Uterus (tissue), 4 donors: ENCODE measurements at places on chromosomes 5 and 9.

GRCh38 chr5:108046955-108047670 is 334.8 kb downstream of the FBXL17 start:
- no peak overlapping the region for H3K27ac ChIP-seq
- H3K4me1 ChIP-seq = no peaks in the 10 kb centered on the region
- no peaks in the 10 kb centered on the region for H3K36me3 ChIP-seq
- no peak for DNase-seq

GRCh38 chr5:124906339-124907097 is 160.1 kb upstream of the ZNF608 start:
- H3K4me3 ChIP-seq = no peak overlapping the region
- peak overlapping the region; percentile 73 for H3K27ac ChIP-seq
- H3K36me3 ChIP-seq = no peaks in the 10 kb centered on the region
- peak; percentile 85 for DNase-seq
- peaks cover 13% of the 10 kb centered on the region for H3K4me1 ChIP-seq

- no peaks in the 10 kb centered on the region for H3K27me3 ChIP-seq
- no peaks in the 10 kb centered on the region for H3K36me3 ChIP-seq
- no peak overlapping the region for H3K27ac ChIP-seq
- no peaks in the 10 kb centered on the region for H3K4me1 ChIP-seq
- H3K4me3 ChIP-seq = no peak overlapping the region
- DNase-seq = no peak
Measured at GRCh38 chr5:16559702-16560101, 57.1 kb downstream of the RETREG1 start.

DNA sequence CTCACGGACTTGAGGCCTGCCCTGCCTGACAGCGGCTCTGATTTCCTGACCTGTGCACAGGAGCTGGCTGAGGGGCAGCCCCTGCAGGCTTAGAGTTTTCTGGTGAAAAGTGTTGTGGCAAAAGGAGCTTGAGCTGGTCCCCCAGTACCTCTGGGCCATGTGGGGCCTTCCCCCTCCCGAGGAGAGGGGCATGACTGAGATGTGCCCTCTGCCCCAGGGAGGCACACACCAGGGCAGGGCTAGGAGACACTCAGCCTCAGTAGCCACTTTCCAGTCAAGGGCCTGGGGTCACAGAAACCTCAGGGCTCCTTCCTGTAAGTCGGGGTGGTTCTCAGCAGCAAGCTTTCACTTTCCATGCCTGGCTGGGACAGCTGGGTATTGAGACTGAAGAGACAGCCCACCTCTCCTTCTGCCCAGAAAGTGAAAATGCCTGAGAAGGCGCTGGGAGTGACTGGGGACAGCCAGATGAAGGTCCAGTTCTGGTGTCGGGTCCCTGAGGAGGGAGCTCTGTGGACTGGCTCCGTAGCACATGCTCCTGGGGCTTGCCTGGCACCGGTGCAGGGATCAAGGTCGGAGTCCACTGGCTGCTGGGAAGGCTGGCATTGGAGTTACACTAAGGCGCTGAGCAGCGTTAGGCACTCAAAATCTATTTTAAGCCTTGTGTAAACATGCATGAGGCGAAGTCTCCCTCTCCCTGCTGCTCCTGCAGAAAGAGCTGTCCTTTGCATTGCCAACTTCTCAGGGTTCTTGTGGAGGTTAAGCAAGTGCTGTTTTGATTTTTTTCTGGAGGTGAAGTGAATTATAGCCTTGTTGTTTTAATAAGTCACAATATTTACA is 394.9 kb downstream of the GADD45G start:
- peak overlapping the region; percentile 3 for H3K4me3 ChIP-seq
- H3K27ac ChIP-seq = peak overlapping the region; percentile 89
- DNase-seq = peak; percentile 47
- no peaks in the 10 kb centered on the region for H3K36me3 ChIP-seq
- H3K27me3 ChIP-seq = no peaks in the 10 kb centered on the region

GRCh38 chr5:68884144-68884754 is 209.6 kb upstream of the SLC30A5 start:
- no peak for DNase-seq
- H3K27me3 ChIP-seq = no peaks in the 10 kb centered on the region
- no peak overlapping the region for H3K4me3 ChIP-seq
- no peaks in the 10 kb centered on the region for H3K36me3 ChIP-seq

DNA sequence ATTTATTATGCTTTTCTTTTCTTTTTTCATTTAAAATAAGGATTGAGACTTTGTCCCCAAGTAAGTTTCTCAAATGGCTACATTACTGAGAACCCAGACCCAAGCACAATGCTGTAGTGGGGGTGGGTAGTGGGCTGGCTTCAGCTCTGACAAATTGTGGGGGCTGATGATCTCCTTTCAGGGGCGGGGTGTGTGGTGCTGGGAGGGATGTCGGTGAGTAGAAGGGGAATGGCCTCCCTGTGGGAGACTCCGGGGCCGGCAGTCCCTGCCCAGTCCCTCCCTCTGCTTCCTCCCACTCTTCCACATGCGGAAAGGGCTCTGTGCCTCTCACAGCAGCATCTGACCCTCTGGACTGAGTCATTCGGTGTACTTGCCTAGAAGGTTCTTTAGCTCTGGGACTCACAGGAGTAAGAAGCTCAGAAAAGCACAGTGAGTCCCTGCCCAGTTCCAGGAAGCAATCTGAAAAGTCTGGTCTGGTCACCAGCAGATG is 14.3 kb downstream of the CD180 start:
- no peak overlapping the region for H3K4me3 ChIP-seq
- H3K27ac ChIP-seq = peak overlapping the region; percentile 89

- no peak for DNase-seq
- no peak overlapping the region for H3K4me3 ChIP-seq
- no peak overlapping the region for H3K27ac ChIP-seq
- H3K36me3 ChIP-seq = no peaks in the 10 kb centered on the region
Measured at GRCh38 chr9:30661925-30662324, 1722.5 kb upstream of the ACO1 start.

DNA sequence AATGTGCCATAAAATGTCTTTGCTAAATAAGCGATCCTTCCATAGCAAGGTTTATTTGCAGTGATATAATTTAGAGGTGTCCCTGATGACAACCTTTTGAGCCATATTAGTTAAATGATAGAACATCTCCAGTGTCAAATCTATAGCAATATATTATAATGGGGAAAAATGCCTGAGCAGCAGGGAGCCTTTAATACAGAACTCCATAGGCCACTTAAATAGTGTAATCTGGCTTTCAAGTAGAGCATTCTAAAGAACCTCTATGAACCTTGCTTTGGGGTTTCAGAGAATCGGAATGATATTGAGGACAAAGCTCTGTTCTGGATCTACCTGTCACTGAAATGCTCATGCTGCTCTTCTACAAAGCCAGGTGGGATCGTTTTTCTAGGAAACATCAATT is 96.7 kb upstream of the MEF2C start:
- no peaks in the 10 kb centered on the region for H3K27me3 ChIP-seq
- H3K27ac ChIP-seq = no peak overlapping the region
- no peaks in the 10 kb centered on the region for H3K4me1 ChIP-seq

DNA sequence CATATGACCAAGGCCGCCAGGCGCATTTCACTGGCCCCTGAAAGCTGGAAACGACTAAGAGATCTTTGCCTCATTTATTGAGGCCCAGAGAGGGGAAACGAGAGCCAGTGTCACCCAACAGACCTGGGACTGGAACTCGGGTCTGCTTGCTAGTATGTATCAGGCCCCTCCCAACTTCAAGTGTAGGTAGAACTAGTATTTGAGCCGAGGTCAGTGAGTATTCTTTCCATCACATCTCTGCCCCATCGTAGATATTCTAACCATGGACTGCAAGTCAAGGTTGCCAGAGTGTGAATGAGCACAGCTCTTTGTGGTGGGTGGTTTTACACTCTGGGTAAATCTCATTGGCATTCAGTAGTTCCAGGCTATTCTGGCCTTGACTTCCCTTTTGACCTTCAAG is 42.2 kb downstream of the GPR107 start:
- no peaks in the 10 kb centered on the region for H3K4me1 ChIP-seq
- H3K4me3 ChIP-seq = no peak overlapping the region
- H3K36me3 ChIP-seq = no peaks in the 10 kb centered on the region

- DNase-seq = no peak
- H3K4me3 ChIP-seq = peak overlapping the region; percentile 84
- no peaks in the 10 kb centered on the region for H3K27me3 ChIP-seq
- H3K4me1 ChIP-seq = no peaks in the 10 kb centered on the region
Measured at GRCh38 chr9:20623021-20623747, 885 bp upstream of the MLLT3 start.

- H3K4me3 ChIP-seq = no peak overlapping the region
- H3K27ac ChIP-seq = no peak overlapping the region
- no peaks in the 10 kb centered on the region for H3K27me3 ChIP-seq
- no peaks in the 10 kb centered on the region for H3K4me1 ChIP-seq
Measured at GRCh38 chr5:136810261-136810801, 445.0 kb upstream of the TRPC7 start.

DNA sequence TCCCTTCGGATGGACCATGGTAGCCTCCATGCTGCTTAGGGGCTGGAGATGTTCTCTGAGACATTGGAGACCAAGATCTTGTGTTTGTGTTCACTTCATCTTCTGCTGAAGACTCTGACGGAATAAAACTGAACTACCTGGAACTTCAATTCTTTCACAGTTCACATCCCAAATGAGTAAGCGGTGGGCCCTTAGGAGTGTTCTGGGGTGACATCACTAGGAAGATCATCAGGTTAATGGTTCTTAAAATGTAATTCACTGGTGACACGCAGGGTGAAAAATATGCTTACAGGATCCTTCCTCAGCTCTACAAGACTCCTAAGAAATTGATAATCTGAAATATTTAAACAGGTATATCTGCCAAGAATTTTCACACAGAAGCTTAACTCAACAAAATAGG is 561.5 kb downstream of the SEMA5A start:
- no peaks in the 10 kb centered on the region for H3K36me3 ChIP-seq
- H3K27me3 ChIP-seq = no peaks in the 10 kb centered on the region
- no peak for DNase-seq
- no peak overlapping the region for H3K27ac ChIP-seq

GRCh38 chr9:114198249-114199040 is 43.1 kb downstream of the COL27A1 start:
- H3K36me3 ChIP-seq = no peaks in the 10 kb centered on the region
- H3K4me3 ChIP-seq = no peak overlapping the region
- no peaks in the 10 kb centered on the region for H3K4me1 ChIP-seq
- no peak for DNase-seq

DNA sequence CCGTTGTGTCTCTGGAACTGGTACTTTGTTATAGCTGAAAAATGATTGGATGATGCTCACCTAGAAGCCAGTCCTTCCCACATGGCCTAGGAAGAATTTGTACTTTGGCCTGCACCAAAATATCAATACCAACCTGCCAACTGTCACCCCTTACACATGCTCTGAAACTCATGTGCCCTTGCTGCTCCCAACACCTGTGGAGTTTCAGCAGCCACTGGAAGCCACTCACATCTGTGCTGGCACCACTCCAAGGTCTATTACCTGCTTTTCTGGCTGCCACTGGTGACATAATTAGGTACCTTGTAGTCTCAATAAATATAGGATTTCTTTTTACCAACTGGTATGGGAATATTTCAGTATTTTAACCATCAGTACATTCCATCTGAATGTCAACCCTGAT is 363.6 kb downstream of the SH3GL2 start:
- no peak for DNase-seq
- H3K27ac ChIP-seq = no peak overlapping the region
- no peaks in the 10 kb centered on the region for H3K36me3 ChIP-seq
- H3K4me1 ChIP-seq = no peaks in the 10 kb centered on the region

DNA sequence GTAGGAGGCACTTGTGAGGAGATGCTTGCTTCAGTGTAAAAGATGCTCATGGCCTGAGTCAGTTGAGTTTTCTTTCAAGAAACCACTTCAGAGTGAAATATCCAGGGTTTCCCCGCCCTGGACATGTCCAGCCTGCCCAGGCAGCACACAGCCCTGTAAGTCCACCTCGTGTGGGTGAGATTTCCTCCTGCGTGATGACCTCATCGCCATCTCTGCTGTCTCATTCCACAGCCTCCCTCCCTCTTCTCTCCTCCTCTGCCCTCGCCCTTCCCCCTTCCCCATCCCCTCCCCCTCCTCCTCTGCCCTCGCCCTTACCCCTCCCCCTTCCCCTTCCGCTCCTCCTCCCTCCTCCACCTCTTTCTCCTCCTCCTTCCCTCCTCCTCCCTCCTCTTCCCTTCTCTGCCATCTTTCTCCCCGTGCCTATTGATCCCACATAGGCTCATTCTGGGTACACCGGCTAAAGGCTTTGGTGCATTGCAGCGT is 34.0 kb upstream of the NCS1 start:
- H3K4me3 ChIP-seq = no peak overlapping the region
- no peaks in the 10 kb centered on the region for H3K36me3 ChIP-seq
- DNase-seq = peak; percentile 89
- no peaks in the 10 kb centered on the region for H3K27me3 ChIP-seq
- peak overlapping the region; percentile 75 for H3K27ac ChIP-seq
